ENCODE measurements at places on chromosomes 1 and 21.

DNA sequence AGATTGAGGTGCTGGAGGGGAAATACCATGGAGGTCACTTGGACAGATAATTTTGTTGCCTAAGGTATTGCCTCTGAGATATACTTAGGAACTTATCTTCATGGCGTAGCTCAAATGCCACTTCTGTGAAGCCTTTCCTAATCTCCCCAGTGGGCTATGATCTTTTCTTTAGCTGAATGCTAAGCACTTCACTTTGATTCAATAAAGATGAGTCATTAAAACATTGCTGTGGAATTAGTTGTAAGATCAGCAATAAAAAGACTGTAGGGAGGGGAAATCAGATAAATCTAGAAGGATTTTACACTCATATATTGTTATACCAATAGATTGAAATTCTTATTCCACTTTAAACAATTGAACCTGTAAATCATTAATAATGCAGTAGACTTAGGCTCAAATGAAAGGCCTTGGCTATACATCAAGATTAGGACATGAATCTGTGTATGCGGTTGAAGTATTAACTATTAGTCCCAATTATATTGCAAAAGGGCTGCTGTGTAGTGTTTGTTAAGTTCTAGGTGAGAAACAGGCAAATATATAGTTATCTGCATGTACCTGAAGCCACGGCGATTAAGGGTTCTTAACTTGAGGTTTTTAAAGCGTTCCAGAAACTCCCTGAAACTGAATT is 19.2 kb upstream of the MAGOH start:
- no peak for DNase-seq

GRCh38 chr1:172790245-172790644 is 131.3 kb downstream of the FASLG start:
- no peak for DNase-seq

DNA sequence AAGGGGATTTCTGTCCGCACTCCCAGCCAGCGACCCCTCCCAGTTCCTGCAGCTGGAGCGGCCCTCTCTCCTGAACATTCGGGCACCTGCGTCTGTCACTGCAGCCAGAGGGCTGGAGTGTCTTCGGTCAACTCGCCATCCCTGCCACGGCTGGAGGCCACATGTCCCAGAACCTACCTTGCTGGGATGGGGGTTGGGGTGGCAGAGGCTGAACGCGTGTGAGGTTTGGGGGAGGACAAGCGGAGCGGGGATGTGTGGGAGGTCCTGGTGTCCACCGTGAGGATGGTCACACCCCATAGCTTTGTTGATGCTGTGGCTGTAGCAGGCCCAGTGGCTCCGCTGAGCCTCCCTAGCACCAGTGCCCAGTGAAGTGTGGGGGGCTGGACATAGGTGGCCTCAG is 14.8 kb upstream of the C1orf174 start:
- no peak for DNase-seq

DNA sequence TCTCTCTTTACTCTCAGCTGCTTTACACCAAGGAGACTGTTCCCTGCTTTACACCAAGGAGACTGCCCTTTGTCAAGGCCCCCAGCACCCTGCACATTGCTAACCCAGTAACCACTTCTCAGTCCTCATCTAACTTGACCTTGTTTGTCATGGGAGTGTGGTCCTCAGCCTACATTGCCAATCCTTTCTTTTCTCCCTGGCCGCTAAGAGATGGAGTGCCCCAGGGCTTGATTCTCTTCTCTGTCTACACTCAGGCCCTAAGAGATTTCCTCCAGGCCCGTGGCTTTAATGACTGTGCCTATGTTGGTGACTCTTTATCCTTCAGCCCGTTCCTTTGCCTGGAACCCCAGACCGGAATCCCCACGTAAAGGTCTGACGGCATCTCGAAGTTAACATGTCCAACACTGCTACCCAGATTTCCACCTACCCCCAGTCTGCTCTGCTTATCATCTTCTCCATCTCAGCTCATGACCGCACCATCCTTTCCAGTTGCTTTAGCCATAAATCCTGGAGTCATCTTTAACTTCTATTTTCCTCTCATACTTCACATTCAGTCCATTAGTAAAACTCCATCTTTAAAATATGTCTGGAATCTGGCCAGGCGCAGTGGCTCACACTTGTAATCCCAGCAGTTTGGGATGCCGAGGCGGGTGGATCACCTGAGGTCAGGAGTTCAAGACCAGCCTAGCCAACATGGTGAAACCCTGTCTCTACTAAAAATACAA is 9.5 kb upstream of the SEMA4A start:
- no peak for DNase-seq

DNA sequence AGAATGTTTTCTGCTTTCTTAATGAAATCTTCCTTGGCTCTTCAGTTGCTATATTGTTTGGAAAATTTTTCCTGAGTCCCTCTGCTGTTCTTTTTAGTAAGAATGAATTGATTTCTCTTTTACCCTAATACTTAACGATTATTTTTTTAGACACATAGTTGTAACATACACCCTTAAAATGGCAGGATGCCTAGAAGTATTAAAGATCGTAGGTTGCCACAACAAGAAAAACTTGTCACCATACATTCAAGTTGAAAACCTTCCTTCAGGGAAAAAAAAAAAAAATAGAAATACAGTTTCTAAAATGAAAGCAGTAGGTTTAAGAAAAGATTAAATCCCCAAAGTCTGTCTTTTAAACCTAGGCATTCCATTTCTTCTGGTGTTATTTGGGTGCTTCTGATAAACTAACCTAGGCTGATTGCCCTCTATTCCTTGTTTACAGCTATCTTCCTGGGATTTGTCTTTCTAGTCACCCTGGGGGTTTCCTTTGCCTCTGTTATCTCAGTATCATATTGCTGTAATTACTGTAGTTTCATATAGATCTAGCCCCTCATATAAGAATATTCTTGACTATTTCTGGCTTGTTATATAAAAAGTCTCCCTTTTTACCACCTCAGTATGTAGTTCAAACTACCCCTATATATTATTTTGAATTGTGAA is 16.8 kb downstream of the SUCO start:
- DNase-seq = peak; percentile 33
